AG10803 (cell line): ENCODE measurements at places on chromosomes 13 and 19.

GRCh38 chr19:6452223-6452614, 7.4 kb downstream of the SLC25A23 start:
- no peak for DNase-seq

GRCh38 chr13:44157606-44158005, 216.0 kb upstream of the SERP2 start:
- peak; percentile 55 for DNase-seq

DNA sequence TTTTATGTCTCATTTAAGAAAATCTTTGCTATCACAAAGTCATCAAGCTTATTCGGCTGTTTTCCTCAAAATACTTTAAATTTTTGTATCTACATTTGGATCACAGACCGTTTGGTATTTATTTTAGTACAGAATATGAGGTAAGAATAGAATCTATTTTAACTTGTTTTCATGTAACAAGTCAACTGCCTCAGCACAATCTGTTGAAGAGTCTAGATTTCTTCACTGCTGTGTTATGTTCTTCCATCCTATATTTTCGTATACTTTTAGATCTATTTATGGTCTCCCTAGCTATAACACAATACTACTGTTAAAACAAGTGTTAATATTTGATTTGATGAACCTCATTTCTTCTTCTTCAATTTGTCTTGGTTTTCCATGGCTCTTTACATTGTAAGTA, 61.6 kb upstream of the SGCG start:
- no peak for DNase-seq

DNA sequence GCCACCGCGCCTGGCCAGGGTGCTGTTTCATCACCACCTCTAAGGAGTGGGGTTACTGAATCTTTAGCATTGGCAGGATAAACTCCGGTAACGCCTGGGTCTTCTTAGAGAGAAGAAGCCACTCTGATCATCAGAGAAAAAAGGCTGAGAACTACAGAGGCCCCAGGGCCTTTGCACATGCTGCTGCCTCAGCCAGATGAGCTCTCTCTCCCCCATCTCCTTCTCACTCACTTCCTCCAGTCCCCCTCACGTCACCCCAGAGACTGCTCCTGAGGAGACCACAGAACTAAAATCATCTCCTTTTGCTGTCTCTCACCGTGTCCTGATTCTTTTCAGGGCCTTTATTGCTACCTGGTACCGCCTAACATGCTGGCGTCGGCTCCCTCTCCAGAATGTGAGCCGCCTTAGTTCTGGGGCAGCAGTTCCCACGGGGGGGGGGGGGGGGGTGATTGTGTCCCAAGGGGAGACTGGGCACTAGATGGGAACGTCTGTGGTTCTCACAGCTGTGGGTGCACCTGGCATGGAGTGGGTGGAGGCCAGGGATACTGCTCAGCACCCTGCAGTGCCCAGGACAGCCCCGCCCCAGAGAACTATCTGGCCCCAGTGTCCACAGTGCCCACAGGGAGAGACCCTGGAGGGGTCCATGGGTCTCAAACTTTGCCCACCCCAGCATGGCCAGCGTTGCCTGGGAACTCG, 5.1 kb upstream of the DIRAS1 start:
- no peak for DNase-seq

DNA sequence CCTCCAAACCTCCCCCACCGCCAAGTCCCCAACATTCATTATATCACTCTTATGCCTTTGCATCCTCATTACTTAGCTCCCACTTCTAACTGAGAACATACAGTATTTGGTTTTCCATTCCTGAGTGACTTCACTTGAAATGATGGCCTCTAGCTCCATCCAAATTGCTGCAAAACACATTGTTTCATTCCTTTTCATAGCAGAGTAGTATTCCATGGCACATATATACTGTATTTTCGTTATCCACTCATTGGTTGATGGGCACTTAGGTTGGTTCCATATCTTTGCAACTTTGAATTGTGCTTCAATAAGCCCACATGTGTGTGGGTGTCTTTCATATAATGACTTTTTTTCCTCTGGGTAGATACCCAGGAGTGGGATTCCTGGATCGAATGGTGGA, 233.1 kb downstream of the ZNF536 start:
- no peak for DNase-seq

DNA sequence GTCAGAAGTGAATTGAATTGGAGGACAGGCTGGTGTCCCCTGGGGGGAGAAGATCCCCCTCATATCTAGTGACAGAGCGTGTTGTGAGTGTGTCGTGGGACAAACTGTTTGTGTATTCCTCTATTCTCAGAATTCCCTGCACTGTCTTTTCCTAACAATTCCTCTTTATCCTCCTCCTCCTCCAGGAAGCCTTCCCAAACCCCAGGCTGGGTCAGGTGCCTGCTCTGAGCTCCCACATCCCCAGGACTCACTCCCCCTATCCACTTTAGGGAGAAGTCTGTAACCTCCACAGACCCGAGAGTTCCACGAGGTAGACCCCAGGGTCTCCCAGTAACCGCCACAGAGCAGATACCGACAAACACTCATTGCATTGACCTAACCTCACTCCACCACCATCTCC, 15.1 kb upstream of the BICRA start:
- DNase-seq = no peak

GRCh38 chr13:48156466-48156865, 61.6 kb upstream of the MED4 start:
- no peak for DNase-seq

GRCh38 chr19:3184847-3185460, 776 bp upstream of the NCLN start:
- DNase-seq = no peak

DNA sequence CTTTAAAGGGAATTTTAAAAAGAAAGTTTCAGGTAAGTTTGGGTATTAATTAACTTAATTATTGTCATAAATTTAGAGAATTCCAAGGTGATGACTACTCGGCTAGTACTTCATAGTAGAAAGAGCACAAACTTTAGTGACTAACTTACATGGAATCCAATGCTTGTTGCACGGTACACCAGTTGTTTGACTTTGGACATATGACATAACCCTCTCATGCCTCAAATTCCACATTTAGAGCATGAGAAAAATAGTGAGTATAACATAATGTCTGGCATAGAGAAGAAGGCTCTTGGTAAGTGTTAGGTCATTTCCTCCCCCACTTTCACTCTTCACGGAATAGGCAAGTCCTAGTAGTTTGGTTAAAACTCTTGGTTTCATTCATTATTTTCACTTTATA, 1249.4 kb upstream of the SLC10A2 start:
- DNase-seq = peak; percentile 19

GRCh38 chr13:99281811-99282263, 23.7 kb upstream of the GPR18 start:
- DNase-seq = peak; percentile 71

GRCh38 chr13:98389319-98389718, 187.6 kb downstream of the STK24 start:
- DNase-seq = no peak

- no peak for DNase-seq
Measured at GRCh38 chr13:48842316-48842715, 133.4 kb upstream of the FNDC3A start.

DNA sequence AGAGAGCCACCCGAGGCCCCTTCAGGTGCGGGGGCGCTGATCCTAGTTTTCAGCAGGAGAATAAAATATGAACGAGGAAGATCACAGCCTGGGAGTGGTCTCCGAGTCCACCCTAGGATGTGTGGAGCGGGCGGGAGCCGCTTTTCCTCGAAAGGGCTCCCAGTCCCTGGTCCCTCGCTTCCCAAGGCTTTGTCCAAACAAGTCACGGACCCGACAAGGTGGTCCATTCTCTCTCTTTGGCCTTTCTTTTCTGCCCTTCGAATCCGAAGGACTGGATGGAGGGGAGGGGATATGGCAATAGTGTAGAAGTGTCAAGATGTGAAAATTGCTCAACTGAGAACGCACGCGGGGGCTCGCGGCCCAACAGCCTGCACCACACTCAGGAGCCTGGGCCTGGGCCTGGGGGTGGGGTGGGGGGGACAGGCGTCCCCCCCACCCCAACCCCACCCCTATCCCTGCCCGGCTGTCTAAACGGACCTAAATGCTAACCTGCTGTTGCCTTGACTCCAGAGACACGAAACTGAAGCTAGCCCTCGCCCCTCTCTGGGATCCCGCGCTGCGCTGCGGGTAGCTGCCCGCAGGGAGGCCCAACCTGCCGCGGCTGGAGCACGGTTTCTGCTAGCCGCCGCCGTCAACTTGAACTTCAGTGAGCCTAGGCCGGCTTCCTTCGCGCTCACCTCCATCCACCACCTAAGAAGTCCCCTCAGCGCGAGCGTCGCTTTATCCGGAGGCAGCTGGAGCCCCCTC, 7.1 kb downstream of the ZIC2 start:
- no peak for DNase-seq

- no peak for DNase-seq
Measured at GRCh38 chr19:34149873-34150272, 22.4 kb upstream of the LSM14A start.
